ENCODE measurements at places on chromosomes 13 and 19.

- DNase-seq, result no peak
These were observed 32.8 kb upstream of the URI1 start for GRCh38 chr19:29908963-29909944.

DNA sequence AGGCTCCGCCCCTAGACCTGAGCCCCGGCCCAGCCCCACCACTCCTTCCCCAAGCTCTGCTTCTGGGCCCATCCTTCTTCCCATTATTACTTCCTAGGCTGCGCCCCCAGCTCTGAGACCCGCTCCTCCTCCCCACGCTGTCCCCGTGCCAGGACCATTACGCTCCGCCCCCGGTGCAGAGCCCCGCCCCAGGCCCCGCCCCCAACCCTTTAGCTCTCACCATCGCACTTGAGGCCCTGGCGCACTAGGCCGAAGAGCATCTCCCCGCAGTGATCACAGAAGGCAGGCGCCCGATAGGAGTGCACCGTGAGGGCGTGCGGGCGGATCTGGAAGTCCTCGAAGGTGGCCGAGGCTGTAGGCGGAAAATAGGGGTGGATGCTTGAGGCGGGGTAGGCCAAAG, 6.2 kb downstream of the PRKD2 start:
- no peak for DNase-seq

GRCh38 chr13:64234255-64234654, 2818.6 kb upstream of the PCDH20 start:
- peak; percentile 88 for DNase-seq

DNA sequence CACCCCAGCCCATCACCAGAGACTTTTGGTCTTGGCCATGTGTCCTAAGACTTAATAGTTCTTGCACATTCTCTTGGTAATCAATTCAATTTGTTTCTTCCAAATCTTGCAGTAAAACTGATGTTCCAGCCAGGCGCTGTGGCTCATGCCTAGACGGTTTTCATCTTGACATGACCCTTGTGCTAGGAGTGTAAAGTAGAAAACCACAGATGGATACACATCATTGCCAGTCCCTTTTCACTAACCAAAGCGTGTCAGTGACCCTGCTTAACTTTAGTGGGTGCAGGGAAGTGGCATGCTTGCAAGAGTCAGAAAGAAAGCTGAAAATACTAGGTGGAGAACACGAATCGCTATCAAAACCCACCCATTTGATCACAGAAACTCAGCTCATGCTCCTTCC, 18.0 kb upstream of the CD70 start:
- no peak for DNase-seq

- DNase-seq, result peak; percentile 35
These were observed 10.9 kb downstream of the GNA15 start for GRCh38 chr19:3146677-3147100.

DNA sequence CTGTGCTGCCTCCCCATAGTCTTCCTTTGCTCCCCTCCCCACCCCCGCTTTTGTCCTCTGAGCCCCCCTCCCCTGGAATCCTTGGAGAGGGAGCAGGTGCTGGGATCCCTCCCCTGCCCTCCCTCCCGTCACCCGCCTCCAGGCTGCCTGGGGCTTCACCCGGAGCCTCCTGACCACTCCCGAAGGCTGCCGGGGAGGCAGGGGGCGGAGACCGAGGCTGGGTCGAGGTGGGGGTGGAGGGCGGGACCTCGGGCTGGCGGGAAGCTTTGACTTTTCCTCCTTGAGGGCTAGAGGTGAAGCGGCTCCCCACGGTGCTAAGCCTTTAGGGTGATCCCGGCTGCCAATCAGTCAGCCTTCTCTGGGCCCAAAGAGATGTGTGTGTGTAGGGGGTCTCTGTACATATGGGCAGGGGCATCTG, 1.5 kb downstream of the KMT5C start:
- DNase-seq, result peak; percentile 75

Measured in ELR (cell line).